Cardiac septum (tissue), 1 donor: ENCODE measurements at places on chromosomes 11 and 22.

DNA sequence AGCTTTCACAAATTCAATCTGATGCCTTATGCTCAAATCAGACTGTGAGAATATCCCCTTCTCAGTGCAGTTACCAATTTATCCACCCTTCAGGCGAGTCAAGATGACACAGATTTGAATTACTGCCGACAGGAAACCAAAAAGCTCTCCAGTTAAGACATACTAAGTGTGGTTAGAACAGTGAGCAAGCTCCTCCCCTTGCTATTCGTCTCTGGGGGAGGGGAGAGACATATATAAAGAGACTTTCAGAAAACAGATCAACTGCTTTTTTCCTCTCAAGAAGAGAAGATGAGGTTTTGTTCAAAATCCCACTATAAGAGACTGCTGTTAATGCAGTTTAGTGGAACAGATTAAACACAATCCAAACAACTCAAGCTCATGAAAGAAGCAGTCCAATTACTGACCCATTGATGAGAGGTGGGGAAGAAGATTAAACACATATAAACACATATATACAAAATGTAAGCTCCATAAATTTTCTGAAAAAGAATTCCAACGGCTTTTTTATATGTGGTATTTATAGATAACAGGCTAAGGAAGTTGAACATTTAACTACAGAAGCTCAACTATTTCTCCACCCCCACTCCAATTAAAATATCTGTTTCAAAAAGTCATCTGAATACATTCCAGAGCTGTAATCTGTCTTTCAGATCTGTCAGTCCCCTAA, 102.7 kb downstream of the MRTFA start:
- no peak for DNase-seq

DNA sequence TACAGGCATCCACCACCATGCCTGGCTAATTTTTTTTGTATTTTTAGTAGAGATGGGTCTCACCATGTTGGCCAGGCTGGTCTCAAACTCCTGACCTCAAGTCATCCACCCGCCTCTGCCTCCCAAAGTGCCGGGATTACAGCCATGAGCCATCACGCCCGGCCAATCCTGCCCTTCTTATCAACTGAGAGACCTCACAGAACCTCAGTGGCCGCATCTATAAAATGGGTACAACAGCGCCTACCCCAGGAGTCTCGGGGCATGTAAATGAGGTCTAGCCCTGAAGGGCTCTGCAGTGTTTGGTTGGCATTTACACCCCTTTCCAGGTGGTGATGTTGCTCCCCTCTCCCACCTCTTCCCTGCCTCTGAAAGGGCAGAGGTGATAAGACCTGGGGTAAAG, 11.7 kb downstream of the SYNGR1 start:
- no peak for DNase-seq

DNA sequence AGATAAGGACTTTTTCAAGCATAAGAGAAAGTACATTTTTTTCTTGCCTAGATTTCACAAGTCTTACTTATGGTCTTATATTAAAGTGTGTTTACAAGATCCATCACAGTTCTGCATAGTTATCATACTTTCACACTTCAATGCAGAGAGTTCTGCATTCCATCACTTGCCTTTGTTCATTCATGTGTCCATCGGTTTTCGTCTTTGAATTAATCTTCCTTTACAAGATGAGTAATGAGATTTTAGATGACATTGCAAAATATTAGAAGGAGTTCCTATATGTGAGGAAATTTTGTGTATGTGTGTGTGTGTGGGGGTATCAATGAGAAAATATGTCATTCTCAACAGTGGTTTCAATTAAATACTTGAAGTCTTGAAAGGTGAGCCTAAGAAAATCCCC, 98.1 kb upstream of the GUCY1A2 start:
- no peak for DNase-seq

DNA sequence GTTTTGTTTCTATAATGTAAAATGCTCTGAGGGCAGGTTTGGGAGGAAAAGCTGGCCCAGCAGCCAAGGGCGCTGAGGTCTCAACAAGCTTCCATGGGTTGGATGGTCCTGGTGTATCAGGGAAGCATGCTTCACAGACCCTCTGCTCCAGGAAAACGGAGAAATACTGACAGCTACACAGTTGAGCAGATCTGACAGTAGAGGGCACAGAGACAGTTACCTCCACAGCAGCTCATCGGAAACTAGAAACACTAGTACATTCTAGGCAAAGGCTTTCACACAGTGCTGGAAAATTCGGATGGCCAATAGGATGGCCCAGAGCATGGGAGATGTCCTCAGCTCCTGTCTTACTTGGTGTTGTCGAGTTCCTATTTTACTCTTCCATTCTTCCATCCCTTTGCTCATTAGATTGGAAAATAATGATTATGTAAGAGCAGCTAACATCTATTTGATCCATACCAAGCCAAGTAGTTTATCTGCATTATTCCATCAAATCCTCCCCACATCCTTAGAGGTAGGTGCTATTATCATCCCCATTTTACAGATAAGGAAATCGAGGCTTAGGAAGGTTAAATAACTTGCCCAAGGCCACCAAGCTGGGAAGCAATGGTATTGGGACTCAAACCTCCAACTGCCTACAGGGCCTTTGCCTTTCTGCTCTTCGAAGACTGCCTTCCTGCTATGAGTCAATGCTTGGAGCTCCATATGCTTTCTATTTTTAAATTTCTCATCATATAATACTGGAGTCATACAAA, 28.3 kb downstream of the LMO2 start:
- DNase-seq, result no peak

DNA sequence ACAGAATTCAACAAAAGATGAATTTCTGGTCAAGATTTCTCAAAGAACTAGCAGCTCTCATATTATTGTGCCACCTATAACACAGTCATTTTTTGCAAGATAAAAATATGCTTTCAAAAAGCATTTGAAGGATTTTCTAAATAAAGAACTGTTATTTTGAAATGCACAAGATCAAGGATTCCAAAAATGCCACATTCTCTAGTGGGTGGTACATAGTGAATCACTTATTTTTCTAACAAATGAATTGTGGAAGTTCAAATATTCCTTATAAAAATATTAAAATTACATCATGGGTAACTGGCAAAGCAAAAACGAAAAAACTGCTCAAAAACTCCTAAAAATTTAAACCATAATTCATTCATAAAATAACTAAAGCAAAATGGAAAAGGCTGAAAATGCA, 2.1 kb downstream of the RNF141 start:
- DNase-seq, result no peak

GRCh38 chr22:19959043-19959586, 17.5 kb upstream of the TXNRD2 start:
- no peak for DNase-seq

- DNase-seq, result peak; percentile 47
These were observed 103.1 kb upstream of the PITPNB start for GRCh38 chr22:28021998-28022660.

- DNase-seq, result no peak
These were observed 72.8 kb upstream of the CDON start for GRCh38 chr11:126135235-126136176.
